Activated CD8-positive, alpha-beta memory T cell treated with anti-CD3 and anti-CD28 coated beads for 24 hours (primary cell): ENCODE measurements at places on chromosomes 7 and 10.

- no peak for DNase-seq
These were observed 106.7 kb upstream of the ITGB1 start for GRCh38 chr10:33064706-33065105.

DNA sequence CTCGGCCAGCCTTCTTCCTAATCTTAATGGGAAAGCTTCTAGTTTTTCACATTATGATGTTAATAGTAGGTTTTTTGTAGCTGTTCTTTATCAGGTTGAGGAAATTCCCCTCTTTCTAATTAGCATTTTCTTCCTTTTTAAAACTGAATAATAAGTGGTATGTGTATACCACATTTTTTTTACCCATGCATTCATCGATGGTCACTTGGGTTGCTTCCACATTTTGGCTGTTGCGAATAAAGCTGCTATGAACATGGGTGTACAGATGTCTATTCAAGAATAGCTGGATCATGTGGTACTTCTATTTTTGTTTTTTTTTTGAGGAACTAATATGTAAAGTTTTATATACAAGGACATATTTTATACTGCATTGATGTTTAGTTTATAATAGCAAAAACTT lies 44.3 kb downstream of the NRF1 start:
- no peak for DNase-seq

GRCh38 chr10:26215935-26216584 lies 514 bp upstream of the GAD2 start:
- peak; percentile 69 for DNase-seq

GRCh38 chr10:85137253-85137652 lies 808.9 kb downstream of the CCSER2 start:
- DNase-seq: no peak

GRCh38 chr10:95429639-95430038 lies 131.5 kb downstream of the SORBS1 start:
- no peak for DNase-seq

DNA sequence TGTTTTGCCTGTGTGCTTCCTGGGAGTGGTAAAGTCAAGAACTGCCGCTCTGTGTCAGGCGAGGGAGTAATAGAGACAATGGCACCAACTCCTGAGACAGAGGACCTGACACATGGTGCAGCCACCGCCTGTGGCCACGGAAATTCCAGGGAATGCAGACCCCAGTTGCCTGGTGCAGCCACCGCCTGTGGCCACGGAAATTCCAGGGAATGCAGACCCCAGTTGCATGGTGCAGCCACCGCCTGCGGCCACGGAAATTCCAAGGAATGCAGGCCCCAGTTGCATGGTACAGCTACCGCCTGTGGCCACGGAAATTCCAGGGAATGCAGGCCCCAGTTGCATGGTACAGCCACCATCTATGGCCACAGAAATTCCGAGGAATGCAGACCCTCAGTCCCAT lies 8.7 kb downstream of the DIP2C start:
- DNase-seq: no peak

DNA sequence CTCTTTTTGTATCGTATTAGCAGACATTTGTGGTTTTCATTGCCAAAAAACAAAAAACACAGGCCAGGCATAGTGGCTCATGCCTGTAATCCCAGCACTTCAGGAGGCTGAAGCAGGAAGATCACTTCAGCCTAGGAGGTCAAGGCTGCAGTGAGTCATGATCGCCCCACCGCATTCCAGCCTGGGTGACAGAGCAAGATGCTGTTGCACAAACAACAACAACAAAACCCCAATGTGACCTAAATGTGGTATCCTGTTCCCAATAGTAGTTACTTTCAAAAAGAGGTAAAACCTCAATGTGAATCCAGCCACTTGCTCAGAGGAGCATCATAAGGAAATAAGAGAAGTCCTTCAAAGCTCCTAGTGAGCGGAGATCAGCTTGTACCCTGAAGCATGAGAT lies 45.8 kb upstream of the SKAP2 start:
- DNase-seq: no peak

- DNase-seq: no peak
These were observed 43.8 kb upstream of the CYTH3 start for GRCh38 chr7:6316226-6316625.

DNA sequence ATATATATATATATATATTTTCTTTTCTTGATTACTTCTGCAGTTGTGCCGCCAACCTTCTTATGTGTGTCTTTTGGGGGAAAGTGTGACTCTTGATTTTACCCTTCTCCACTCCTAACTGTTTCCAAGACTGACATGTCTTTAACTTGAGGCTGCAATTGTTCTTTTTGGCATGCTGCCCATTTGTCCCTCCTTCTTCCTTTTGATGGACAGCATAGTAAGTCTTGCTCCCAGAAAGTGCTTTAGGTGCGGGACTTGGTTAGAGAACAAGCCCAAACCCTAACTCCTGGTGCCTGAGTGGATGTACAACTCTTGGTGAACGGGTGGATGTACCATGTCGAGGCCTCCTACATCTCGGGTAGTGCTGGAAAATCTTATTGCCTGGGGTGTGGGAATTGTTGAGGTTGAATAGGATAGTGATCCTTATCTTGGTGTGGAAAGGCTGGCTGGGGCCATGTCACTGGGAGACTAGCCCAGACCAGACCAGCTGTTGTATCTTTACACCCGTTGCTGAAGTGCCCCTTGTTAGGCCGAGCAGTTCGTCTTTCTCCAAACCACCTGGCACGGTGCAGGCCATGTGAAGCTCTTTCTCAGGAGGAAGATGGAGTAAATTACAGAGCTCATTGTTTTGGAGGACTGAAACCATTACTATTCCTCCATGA lies 16.3 kb downstream of the TCF7L2 start:
- DNase-seq: no peak

DNA sequence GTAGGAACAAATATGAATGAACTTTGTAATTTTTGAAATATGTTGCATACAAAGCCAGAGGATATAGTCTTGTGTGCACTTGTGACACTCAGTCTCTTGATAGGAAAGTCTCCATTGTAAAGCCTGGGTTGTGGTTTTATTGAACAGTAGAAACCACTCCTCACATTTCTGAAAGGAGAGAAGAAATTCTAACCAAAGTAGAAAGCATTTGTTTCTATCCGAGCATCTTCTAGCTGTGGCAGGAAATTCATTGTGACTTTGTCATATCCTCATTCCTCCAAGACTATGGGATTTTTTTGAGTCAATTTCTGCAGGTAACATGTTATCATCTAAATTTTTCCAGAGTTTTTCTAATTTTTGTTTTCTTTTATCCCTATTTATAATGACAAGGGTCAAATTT lies 55.5 kb upstream of the NCF1 start:
- no peak for DNase-seq

GRCh38 chr10:71072131-71072822 lies 140.1 kb upstream of the UNC5B start:
- DNase-seq: no peak

DNA sequence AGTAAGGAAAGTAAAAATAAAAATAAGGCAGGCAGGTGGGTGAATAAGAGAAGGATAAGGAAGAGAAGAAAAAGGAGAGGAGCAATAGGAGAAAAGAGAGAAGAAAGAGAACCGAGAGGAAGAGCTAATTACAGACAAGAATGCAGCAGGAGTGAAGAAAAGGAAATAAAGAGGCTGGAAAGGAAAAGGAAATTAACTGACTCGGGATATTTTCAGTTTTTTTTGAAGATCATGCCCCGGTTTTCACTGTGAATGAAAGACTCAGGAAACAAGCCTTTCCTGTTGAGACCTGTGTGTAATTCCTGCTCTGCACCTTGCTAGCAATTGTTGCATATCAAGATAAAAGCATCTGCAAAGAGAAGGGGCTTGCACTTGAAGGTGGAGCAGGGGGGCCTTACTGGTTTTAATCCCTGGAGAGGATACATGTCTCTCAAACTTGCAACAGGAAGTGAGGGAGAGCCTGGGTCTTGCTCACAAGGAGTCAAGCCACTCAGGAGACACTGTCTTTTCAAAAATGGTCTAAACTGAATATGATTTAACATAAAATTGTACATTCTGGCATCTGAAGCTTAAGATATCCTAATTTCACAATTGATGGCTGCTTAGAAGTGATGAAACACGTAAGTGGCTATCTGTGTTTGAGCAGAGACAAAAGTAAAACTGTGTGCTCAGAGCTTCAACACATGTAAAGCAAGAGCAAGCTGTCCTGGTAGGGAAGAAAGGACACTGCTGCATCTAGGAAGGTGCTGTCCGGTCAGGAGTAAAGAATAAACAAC lies 157.6 kb downstream of the FAM107B start:
- DNase-seq: no peak

- no peak for DNase-seq
These were observed 414.8 kb downstream of the RPS24 start for GRCh38 chr10:78448470-78448869.

- DNase-seq: no peak
These were observed 5.2 kb upstream of the NUPR2 start for GRCh38 chr7:56121440-56121839.

GRCh38 chr10:112843623-112844022 lies 106.4 kb upstream of the TCF7L2 start:
- no peak for DNase-seq

DNA sequence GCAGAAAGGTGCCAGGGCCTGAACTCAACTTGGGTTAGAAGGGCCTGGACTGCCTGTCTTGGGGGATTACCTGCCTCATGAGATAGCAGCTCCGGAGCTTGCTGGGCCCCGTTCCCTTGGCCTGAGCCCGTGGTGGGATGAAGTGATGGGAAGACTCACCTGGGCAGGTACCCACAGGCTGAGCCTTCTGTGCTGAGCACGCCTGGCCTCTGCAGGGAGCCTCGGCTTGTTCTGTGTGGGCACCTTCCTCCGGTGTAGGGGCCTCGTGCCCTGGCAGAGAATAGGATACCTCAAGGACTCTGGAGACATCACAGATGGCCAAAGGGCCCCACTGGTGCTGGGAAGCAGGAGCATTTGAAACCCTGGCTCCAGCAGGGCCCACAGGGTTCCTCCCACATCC lies 4.5 kb downstream of the ZNF467 start:
- DNase-seq: no peak

DNA sequence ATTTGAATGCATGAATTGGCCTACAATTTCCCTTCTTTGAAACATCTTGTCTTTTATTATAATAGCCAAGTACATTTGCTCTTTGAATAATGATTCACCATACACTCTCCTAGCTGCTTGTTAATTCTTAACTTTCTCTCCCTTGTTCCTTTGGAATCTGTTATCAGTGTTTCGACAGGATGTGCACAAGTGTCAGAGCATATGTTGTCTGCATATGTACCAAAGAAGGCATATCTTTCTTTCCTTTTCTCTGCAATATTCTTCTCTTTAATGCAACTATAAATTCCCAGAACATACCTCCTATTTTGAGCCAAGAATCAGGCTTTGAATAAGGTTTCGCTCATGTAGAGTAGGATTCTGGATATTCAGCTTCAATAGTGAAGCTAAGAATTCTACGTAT lies 848.3 kb upstream of the C7orf33 start:
- no peak for DNase-seq

GRCh38 chr7:36637417-36637816 lies 86.9 kb downstream of the AOAH start:
- DNase-seq: no peak

DNA sequence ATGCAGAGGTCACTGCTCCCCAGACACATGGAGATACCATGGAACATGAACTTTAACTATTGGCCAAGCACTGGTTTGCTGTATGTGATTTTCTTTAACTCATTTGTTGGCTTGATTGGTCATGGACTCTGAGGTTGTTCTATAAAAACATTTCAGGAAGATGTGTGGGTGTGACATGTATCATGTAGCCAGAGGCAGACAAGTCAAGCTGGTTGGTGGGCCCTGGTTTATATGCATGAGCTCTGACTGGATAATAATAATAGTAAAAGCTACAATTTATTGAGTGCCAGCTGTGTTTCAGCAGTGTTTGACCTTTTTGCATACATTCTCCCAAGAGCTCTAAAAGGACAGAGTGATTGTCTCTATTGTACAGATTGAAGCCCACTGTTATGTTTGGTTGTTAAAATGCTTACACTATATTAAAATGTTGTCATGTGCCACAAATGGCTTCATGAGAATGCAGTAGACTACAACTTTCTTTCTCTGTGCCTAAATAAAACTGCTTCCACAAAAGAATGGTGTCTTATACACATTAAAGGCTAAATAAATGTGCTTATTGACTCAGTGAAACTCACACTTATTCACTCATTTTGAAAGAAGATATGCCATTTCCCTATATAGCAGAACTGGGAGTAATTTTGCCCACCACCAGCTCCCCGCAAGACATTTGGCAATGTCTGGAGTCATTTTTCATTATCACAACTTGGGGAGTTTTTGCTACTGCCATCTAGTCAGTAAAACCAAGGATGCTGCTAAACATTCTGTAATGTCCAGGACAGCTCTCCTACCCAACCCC lies 243.6 kb upstream of the NFE2L3 start:
- DNase-seq: no peak

DNA sequence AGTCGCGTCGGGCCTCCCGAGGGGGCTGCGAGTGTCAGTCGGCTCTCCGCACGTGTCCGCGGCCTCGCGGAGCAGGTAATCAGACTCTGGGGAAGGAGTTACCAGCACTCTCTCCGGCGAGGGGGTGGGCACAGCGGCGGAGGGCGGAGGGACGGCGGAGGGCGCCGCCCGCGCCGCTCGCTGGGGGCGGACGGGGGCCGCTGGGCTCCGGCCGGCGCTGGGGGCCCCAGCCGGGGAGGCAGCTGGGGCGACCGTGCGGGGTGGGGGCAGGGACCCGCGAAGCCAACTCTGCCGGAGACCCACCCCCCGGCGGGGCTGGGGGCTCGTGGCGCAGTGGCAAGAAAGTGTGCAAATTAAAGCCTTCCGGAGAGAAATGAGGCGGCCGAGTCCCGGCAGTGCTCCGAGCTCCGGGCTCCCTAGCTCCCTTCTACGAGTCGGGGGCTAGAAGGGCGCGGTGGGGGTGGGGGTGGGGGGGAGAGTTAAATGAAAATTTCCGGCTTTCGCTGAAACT lies at the start of gene CDK6:
Gene CDK6, minus strand, starts transcription at position 85 of the 511 bp plus-strand sequence. CDS start 3,250 bp downstream, outside the sequence.
- DNase-seq: peak; percentile 86

DNA sequence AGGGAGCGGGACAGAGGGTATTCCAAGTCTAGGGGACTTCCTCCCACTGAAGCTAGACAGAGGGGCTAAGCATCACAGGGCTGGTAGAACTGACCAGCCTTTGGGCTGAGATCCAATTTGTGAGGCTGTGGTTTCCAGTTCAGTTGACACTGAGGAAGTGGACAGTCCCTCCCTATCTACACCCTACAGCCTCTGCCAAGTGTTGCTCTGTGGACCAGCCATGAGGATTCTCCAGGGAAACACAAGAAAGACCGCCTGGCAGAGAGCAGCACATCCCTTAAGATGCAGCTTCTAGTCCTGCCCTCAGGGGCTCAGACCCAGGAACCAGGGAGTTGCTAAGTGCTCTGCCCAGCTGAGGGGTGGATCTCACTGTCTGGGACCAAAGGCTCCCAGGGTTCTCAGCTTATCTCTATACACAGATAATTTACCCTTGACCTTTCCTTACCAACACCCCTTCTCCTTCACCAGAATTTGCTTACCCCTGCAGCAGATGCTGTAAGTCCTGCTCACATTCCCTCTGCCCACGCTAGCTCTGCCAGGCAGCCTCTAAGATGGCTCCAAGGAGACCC lies 252.0 kb downstream of the SKIDA1 start:
- DNase-seq: no peak

GRCh38 chr7:80057488-80057887 lies 77.1 kb upstream of the GNAI1 start:
- no peak for DNase-seq

GRCh38 chr10:132142396-132143161 lies 44.2 kb upstream of the DPYSL4 start:
- peak; percentile 74 for DNase-seq

- no peak for DNase-seq
These were observed 31.5 kb upstream of the LHFPL3 start for GRCh38 chr7:104296900-104297299.
